ENCODE measurements at places on chromosomes 7 and 10. TPM values are rescaled to one million over a fixed set of nuclear protein-coding genes. Genes with fewer than 3 reads are reported as not detected.

Gene CALML5
- 0.71 TPM for total RNA-seq

Gene TMEM178B
- 2.3 TPM for total RNA-seq

Gene ZNF503
- 8.8 TPM for total RNA-seq

Gene METTL27
- total RNA-seq: 7.3 TPM

Gene HOXA2
- 6.6 TPM for total RNA-seq

Gene TSPAN33
- total RNA-seq: 1.6 TPM

Gene NPFFR1
- total RNA-seq: 2.9 TPM

Gene STMP1
- 2.9 TPM for total RNA-seq

Gene DOCK1
- 28.4 TPM for total RNA-seq

Gene PARD3
- total RNA-seq: 24.3 TPM

Gene PAPOLB
- not detected for total RNA-seq

- no peak for DNase-seq
These were observed 37.1 kb downstream of the CAMK2B start for GRCh38 chr7:44288381-44288685.

DNA sequence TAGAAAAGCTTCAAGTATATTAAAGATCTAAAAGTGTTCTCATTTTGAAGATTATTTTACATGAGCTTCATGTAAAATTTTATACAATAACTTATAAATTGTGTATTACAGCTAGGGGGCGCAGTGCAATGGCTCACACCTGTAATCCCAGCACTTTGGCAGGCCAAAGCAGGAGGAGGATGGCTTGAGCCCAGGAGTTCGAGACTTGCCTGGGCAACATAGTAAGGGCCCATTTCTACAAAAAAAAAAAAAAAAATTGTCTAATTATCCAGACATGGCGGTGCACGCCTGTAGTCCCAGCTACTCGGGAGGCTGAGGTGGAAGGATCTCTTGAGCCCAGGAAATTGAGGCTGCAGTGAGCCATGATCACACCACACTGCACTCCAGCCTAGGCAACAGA lies 16.6 kb downstream of the ACBD5 start:
- DNase-seq: peak; percentile 61

GRCh38 chr10:61338146-61338545 lies 115.0 kb downstream of the TMEM26 start:
- no peak for DNase-seq

GRCh38 chr7:150479023-150479716 lies 28.7 kb downstream of the GIMAP8 start:
- DNase-seq: no peak

DNA sequence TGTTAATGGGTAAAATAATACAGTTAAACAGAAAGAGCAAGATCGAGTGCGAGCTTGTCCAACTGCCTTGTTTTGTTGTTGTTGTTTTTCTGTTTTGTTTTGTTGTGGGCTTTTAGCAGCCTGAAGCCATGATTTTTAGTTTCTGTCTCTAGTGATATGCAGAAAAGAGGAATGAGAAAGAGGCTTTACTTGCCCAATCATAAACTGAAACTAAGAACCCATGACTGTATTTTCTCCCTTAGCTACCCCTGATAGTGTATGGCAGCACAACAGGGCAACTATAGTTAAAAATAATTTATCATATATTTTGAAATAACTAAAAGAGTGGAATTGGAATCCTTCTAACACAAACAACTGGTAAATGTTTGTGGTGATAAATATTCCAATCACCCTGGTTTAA lies 493.9 kb downstream of the GLRX3 start:
- no peak for DNase-seq

GRCh38 chr7:30200591-30200990 lies 65.8 kb downstream of the MTURN start:
- DNase-seq: no peak

GRCh38 chr10:121681997-121682687 lies 83.9 kb upstream of the FGFR2 start:
- no peak for DNase-seq

DNA sequence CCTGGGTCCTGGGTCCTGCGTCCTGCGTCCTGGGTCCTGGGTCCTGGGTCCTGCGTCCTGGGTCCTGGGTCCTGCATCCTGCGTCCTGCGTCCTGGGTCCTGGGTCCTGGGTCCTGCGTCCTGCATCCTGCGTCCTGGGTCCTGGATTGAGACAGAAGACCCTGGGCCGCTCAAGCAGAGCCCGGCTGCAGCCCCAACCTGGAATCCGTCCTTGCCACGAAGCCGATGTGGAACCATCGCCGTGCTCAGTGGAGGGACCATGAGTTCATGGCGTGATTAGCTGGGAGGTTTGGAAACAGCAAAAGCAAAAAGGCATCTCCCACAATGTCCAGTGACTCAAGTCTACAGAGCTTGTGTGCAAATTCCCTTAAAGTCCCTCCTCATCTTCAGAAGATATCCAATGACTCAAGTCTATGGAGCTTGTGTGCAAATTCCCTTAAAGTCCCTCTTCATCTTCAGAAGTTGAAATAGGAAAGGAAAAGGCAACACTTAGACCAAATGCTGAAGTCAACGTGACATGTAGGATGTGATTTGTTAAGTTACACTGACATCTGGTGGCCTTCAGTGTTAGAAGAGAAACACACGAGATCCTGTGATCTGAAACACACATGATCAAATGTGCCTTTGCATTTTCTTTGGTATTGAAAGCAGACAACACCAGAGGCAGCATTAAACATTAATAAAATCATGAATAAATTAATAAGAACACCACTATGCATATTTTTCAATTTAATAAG lies 179.9 kb downstream of the PTPRN2 start:
- DNase-seq: peak; percentile 74

GRCh38 chr10:106571192-106571946 lies 593.1 kb downstream of the SORCS1 start:
- DNase-seq: peak; percentile 58

DNA sequence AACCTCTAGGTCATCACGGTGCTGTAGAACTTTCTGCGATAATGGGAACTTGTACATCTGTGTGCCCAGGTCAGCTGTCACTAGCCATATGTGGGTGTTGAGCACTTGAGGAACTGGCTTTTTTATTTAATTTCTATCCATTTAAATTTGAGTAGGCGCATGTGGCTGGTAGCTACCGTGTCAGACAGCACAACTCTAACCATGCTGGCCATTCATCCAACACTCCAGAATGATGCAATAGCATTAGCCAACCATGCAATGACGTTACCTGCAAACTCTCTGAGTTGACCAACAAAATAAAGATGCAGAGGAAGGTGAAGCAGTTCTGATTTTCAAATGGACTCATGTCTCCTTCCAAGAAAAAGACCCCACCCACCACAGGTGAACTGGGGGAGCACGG lies 24.4 kb upstream of the CHST15 start:
- no peak for DNase-seq

GRCh38 chr7:148447221-148447849 lies 143.2 kb upstream of the C7orf33 start:
- peak; percentile 51 for DNase-seq

DNA sequence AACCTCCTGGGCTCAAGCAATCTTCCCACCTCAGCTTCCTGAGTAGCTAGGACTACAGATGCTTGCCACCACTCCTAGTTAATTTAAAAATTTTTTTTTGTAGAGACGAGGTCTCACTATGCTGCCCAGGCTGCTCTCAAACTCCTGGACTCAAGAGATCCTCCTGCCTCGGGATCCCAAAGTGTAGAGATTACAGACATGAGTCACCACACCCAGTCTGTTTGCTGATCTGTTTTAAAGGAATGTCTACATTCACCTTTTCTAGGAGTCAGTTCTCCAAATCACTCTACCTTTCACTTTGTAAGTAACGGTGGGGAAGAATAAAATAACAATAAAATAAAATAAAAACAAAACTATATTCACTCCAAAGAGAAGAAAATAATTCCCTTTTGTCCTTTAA lies 86.6 kb upstream of the AGBL3 start:
- DNase-seq: no peak

DNA sequence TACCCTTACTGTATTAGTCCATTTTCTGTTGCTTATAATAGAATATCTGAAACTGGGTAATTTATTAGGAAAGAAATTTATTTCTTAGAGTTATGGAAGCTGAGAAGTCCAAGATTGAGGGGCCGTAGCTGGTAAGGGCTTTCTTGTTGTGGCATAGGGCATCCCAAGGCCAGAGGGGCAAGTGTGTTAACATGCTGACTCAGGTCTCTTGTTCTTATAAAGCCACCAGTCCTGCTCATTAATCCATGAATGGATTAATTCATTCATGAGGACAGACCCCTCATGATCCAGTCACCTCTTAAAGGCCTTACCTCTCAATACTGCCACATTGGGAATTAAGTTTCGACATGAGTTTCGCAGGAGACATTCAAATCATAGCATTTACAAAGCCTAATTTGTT lies 2.4 kb downstream of the ARMC10 start:
- no peak for DNase-seq

- peak; percentile 47 for DNase-seq
These were observed 638 bp downstream of the IQCE start for GRCh38 chr7:2559283-2559950.

DNA sequence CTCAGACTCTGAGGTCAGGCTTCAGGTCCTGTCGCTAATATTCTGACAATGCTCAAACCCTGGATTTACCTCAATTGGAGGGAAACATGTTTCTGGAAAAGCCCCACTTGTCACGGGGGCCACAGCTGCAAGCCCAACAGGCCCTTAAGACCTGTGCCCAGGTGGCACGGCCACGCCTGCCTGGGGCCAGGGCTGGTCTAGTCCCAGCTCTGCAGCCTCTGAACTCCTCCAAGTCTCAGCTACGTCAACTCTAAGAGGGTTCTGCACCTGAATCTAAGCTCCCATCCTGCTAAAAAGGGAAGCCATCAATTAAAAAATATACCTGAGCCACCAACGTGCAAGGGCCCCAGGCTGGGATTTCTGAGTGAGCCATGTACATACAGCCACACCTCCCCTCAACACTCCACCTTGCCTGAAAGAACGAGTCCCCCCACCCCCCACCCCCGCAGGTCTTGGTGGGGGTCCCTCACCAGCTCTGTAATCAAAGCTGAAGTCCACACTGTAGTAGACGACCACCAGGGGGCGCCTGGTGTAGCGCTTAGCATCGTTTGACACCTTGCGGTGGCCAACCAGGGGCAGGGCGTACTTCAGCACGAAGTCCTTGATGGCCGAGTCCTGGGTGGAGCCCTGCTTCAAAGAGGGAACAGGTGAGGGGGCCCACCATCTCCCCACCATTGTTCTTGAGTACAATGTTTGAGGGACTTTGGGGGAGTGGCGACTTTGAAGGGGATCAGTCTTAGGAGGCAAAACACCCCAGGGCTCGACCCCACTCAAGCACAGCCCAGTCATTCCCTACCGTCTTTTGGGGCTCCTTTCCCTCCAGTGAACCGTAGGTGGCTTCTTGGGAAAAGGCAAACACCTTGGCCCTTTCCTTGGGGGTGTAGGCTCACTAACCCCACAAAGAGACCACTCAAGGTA lies 22.6 kb downstream of the PDIA4 start:
- peak; percentile 87 for DNase-seq

GRCh38 chr7:73715648-73716317 lies 3.7 kb downstream of the STX1A start:
- peak; percentile 90 for DNase-seq

DNA sequence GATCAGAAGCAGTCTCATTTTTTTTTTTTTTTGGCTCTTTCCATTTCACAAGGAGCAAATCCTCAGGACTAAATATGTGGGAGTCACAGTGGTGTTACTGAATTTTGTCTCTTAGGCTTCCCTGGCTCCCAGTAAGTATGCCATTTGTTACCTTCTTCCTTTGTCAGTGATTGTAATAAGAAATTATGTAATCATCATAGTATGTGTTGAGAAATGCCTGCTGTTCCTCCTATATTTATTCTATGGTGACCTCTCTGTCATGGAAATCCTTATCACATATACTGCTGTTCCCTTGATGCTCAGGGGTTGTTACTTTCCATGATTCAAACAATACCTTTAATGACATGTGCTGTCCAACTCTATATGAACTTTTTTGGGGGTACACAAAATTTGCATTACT lies 4.8 kb upstream of the OR9A4 start:
- no peak for DNase-seq

- DNase-seq: no peak
These were observed 1.3 kb downstream of the TYSND1 start for GRCh38 chr10:70145166-70145665.

DNA sequence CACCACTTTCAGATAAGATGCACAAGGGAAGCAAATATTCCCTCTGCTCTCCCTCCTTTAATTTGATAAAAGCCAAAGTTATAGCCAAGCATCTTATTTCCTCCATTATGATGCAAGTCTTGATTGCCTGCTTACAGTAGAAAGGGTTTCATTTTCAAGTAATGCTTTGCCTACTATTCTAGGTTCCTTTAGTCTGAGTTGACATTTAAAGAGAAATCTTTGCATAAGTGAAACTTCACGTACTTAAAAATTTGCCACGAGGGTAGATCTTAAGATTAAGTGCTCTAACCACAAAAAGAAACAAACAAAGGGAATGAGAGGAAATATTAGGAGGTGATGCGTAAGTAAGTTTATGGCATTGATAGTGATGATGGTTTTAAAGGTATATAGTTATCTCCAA lies 78.1 kb upstream of the VWDE start:
- DNase-seq: no peak

GRCh38 chr10:22618078-22618785 lies 96.1 kb downstream of the PIP4K2A start:
- no peak for DNase-seq

- no peak for DNase-seq
These were observed 15.1 kb upstream of the ZNF212 start for GRCh38 chr7:149224352-149224751.

DNA sequence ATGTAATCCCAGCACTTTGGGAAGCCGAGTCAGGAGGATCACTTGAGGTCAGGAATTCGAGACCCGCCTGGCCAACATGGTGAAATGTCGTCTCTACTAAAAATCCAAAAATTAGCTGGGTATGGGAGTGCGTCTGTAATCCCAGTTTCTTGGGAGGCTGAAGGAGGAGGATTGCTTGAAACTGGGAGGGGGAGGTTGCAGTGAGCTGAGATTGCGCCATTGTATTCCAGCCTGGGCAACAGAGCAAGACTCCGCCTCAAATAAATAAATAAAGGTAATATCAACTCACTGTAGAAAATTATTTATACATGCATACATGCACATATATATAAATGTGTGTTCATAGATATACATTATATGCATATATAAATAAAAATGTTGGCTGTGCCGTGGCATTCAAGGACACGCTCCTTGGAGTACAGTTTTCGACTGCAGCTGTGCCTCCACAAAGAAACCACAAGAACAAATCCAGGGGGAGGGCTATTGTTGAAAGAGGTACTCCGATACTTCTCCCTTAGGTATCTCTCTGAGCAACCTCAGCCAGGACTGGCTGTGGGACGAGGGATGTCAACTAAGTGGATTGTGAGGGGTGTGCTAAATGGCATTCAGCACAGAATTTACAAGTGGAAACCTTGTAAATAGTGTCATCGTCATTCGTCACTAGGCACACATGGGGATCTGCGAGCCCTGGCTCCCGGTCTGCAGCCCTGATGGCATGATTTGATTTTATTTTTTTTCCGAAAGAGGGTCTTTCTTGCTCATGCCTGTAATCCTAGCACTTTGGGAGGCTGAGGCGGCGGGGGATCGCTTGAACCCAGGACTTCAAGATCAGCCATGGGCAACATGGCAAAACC lies 49.3 kb downstream of the HIP1 start:
- DNase-seq: no peak

GRCh38 chr10:49387071-49387470 lies 8.8 kb downstream of the DRGX start:
- DNase-seq: no peak

- DNase-seq: peak; percentile 14
These were observed 254.1 kb downstream of the RELN start for GRCh38 chr7:103735377-103735776.

- DNase-seq: no peak
These were observed 17.4 kb downstream of the HBP1 start for GRCh38 chr7:107186240-107186639.

Measured in HT-29 (cell line).